Naive thymus-derived CD8-positive, alpha-beta T cell (primary cell): ENCODE measurements at places on chromosomes 2 and 18. TPM values are rescaled to one million over a fixed set of nuclear protein-coding genes. Genes with fewer than 3 reads are reported as not detected.

DNA sequence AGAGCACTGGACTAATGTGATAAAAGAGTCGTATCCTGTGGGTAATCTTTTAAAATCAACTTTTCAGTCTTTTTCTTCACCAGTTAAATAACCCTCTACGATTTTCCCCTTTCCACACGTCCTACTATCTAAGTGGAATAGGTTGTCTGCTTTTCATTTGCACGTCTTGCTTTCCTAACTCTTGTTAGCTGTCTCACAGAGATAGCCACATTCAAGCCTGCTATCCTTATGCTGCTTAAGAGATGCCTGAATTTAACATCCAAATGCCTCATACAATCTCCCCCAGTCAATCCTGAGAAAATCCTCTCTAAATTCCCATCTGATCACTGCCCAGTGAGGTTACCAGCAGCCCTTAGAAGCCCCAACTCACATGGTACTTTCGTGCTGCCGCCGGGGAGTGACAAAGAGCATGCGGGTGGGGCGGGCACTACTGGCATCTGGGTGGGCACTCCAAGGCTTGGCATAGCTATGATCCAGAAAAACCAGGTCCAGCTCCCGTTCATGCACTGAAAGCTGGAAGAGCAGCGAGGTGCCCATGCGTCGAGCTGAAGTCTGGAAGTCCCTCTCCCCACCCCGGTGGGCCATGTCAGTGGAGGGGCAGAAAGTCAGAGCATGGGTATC lies 1.5 kb downstream of the KANSL3 start:
- no peaks in the 10 kb centered on the region for H3K36me3 ChIP-seq
- no peaks in the 10 kb centered on the region for H3K27me3 ChIP-seq
- H3K4me3 ChIP-seq = peak overlapping the region; percentile 94
- H3K27ac ChIP-seq = peak overlapping the region; percentile 94
- DNase-seq = no peak

DNA sequence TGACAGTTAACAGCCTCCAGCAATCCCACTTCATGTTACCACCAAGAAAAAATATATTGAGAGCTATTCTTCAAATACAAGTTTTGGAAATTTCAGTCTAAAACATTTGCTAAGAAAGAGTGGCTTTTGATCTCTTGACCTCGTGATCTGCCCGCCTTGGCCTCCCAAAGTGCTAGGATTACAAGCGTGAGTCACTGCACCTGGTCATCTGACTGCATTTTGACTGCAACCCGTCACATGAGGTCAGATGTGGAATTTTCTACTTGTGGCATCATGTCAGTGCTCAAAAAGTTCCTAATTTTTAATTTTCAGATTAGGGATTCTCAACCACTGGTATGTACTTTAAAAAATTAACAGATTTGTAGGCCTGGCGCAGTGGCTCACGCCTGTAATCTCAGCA lies 9.1 kb upstream of the CLK1 start:
- H3K27ac ChIP-seq = no peak overlapping the region
- no peak overlapping the region for H3K4me3 ChIP-seq
- peaks cover 9% of the 10 kb centered on the region for H3K4me1 ChIP-seq
- H3K36me3 ChIP-seq = peaks cover 10% of the 10 kb centered on the region

DNA sequence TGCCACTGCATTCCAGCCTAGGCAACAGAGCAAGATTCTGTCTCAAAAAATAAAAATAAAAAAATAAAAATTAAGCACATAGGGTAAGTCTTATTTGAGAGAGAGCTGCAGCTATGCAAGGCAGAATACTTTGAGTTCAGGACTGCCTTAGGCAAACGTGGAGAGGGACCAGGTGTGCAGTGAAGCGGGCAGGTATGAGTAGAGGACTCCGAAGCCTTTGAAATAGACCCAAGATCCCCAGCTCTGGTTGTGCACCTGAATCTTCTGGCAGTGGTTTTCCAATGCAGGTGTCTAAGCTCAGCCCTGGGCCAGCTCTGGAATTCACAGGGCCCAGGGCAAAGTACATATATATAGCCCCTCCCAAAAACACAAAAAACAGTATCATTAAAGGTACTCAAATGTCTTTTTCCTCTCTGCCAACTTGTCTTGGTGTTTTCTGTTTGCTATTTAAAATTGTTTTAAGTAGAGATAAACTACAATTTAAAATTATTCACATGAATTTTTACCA lies 21.2 kb downstream of the TGIF1 start:
- H3K27ac ChIP-seq = no peak overlapping the region
- peaks cover 5% of the 10 kb centered on the region for H3K27me3 ChIP-seq
- H3K4me3 ChIP-seq = no peak overlapping the region
- H3K4me1 ChIP-seq = peaks cover 11% of the 10 kb centered on the region

DNA sequence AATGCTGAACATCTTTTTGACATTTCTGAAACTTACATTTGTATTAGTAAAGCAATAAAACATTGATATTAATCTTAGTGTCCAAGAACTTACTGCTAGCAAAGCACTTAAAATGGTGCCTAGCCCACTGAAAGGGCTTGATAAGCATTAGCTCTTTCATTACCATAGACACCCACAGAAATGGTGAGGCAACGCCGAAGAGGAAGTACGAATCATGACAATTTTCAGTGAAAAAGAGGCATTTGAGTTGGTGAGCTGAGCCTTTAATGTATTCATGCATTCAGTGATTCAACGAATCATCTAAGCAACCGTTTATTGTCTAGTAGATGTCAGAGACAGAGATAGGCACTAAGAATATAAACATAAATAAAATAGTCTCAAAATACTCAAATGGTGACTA lies 101.1 kb downstream of the PIGN start:
- H3K4me1 ChIP-seq = peaks cover 18% of the 10 kb centered on the region
- no peak overlapping the region for H3K27ac ChIP-seq
- no peak for DNase-seq

DNA sequence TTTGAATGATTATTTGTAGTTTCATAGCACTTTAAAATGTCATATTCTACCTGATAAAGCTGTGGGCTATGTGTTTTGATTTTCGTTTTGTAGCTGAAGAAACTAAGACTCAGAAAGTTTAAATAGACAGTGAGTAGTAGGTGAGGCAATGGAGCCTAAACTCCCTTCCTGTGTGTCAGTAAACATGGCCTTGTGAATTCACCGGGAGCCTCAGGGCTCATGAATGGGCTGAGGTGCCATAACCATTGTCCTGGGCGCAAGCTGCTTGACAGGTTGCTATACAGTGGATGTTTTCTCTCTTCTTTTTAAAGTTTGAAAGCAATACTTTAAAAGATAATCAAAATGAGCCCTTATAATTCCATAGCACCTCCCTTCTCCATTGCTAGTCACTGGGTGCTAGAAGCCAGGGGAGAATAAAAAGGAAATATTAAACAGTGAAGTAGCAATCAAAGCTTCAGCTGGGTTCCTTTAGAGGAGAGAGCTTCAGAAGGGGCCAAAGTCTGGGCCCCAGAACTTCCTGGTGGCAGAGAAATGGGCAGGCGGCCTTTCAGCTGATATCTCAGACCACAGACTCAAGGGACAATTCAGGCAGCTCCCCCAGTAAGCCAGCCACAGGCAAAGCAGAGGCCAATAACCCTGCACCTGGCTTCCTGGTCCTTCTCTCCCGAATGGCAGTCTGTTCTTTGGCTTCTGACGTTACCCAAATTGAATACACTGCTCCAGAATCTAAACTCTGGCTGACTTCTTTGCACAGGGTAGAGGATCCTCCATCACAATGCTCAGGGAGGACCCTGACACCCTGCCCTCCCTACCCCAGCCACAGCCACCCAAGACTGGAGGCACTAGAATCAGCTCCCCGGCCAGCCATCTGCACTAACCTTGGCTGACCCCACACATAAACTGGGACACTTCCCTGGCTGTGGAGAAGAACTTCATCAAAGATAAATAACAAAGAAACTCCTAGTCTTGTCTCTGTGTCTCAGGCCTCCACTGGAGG lies 51.8 kb upstream of the NPAS2 start:
- no peak for DNase-seq
- no peaks in the 10 kb centered on the region for H3K27me3 ChIP-seq
- H3K4me1 ChIP-seq = no peaks in the 10 kb centered on the region
- no peaks in the 10 kb centered on the region for H3K36me3 ChIP-seq
- H3K27ac ChIP-seq = no peak overlapping the region
- no peak overlapping the region for H3K4me3 ChIP-seq

NEU2 gene
- not detected for total RNA-seq

ABCB11 gene
- total RNA-seq = not detected

PSMA8 gene
- 1.4 TPM for total RNA-seq

GALNT14 gene
- not detected for total RNA-seq

MEP1B gene
- total RNA-seq = 0.30 TPM
